ENCODE measurements at places on chromosomes 16 and 17.

GRCh38 chr17:36813357-36813756 lies 123.9 kb upstream of the LHX1 start:
- DNase-seq = no peak

- no peak for DNase-seq
Measured at GRCh38 chr17:50766222-50767023, 895 bp downstream of the ANKRD40CL start.

GRCh38 chr17:77366558-77367245 lies 225.9 kb downstream of the SEC14L1 start:
- no peak for DNase-seq

DNA sequence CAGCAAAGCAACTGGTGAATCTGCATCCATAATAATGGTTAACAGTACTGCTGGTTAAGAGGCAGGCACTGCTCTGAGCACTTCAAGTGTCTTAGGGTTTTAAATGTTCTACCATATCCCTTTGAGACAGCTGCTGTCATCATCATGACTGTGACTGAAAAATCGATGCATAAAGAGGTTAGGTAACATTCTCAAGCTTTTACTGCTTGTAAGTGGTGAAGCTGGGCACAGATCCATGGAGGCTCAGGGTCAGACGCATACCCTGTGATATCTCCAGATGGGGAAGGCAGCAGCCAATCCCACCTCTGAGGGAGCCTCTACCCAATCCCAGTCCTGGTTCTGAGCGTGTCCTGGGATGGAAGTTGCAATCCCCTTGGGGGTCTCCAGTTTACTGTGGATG lies 57.6 kb upstream of the SOX9 start:
- DNase-seq = no peak

DNA sequence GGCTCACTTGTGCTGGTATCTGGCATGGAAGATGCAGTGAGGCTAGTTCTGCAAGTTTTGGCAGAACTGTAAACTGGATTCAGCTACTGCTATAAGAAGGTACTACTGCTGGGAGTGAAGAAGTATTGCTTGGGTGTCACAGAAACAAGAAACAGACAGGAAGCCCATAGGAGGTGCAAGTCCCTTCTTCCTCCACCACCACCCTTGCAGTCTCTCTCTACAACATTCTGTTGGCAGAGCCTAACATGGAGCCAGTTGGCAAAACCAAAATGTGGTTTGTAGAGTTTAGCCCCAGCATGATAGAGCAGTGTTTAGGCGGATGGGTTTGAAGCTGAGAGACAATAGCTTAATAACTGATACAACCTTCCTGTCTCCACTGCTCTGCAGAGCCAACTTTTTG lies 72.6 kb downstream of the NLK start:
- DNase-seq = no peak

- DNase-seq = peak; percentile 66
Measured at GRCh38 chr17:80737106-80738019, 192.7 kb downstream of the RPTOR start.

- no peak for DNase-seq
Measured at GRCh38 chr16:89170346-89171215, 967 bp upstream of the CDH15 start.
